ENCODE measurements at places on chromosomes 13 and 19.

DNA sequence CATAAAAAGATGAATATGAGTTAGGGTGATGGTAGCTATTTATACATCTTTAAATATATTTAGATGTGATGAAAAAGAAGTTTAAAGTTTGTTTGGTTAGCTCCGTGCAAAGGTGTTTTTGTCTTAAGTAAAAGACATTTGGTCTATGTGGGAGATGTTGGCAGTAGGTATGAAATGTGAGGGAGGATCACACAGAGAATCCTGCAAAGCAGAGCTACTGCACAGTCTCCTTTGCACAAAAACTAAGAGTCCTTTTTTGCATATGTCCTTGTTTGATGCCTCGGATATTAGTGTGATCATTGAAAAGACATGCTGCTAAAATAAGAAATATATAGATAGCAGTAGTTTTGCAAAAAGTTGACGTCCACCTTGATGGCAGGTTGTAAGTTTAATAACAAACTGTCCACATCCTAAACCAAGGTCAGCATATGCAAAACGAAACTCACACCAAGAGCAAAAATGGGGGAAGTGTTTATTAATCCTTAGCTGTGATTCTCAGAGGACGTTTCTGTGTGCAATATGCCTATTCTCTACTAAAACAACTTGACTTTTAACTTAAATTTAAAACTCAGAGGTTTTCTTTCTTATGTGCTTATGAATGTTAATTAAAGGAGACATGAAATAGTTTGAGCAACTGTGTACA lies 870.1 kb downstream of the PCDH9 start:
- DNase-seq = no peak

DNA sequence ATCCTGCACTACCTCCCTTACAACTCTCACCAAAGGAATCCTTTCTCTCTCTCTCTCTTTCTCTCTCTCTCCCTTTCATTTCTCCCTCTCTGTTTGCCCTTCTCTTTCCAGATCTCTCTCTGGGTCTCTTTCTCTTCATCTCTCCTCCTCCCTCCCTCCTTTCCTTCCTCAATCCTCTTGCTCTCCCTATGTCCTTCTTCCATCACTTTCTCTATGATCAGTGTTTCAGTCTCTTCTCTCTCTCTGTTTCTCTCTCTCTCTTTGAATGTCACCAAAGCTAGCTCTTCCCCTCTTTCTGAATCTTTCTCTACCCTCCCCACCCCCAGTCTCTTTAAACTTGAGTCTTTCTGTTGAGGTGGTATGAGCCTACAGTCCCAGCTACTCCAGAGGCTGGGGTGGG lies 19.8 kb upstream of the KLK4 start:
- no peak for DNase-seq

DNA sequence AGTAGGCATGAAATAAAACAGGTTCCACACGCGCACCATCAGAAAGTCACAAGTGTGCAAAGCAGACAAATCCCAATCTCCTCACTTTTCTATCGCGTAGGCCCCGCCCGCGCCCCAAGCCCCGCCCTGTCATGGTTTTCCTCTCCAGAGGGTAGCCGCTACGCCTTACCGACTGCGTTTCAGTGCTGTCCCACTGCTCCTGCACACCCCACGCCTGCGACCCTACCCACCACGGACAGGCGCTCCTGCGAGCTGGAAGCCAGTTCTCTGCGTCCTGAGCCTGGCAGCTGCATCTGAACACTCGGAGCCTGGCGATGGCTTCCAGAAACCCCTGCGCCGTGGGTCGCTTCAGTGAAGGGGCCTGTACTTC lies 379 bp upstream of the ZNF470 start:
- no peak for DNase-seq

DNA sequence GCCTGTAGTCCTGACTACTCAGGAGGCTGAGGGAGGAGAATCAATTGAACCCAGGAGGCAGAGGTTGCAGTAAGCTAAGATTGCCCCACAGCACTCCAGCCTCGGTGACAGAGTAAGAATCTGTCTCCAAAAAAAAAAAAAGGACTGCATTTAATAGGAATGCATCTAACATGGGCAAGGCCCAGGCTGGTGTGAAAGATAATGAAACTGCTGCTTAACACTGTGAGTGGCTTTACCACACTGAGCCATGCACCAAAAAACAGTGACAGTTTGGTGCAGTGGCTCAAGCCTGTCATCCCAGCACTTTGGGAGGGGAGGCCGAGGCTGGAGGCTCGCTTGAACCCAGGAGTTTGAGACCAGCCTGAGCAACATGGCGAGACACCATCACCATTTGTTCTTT lies 8.6 kb downstream of the GTF2F1 start:
- DNase-seq = no peak

- DNase-seq = no peak
Observed at GRCh38 chr13:33006638-33007037, 9.6 kb upstream of the KL start.

GRCh38 chr19:35449359-35450043 lies 1.4 kb downstream of the FFAR2 start:
- no peak for DNase-seq

DNA sequence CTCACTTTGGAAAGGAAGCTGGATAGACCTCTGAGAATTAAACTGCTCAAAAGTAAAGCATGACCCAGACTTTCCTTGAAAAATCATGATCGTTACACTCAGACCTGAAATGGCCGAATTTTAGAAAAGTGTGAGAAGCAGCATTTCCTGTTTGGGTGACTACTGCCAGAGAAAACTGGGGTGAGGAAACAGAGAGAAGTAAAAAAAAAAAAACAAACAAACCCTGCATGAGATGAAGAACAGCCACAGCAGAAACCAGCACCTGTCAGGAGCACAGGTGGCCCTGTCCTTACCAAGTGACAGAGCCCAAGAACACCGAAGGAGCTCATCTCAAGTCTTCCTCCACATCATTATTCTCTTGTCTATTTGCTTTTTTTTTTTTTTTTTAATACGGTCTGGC lies 12.0 kb upstream of the ADPRHL1 start:
- no peak for DNase-seq

- DNase-seq = no peak
Observed at GRCh38 chr19:9151367-9151766, 11.2 kb downstream of the ZNF317 start.

DNA sequence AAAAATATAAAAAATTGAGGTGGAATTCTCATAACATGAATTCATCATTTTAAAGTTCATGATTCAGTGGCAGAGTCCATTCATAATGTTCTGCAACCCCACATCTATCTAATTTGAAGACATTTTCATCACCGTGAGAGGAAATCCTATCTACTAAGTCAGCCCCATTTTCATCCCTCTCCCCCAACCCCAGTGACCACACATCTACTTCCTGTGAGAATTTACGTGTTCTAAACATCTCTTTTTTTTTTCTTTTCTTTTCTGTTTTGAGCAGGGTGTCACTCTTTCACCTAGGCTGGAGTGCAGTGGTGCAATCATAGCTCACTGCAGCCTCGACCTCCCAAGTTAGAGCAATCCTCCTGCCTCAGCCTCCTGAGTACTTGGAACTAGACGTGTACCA lies 17.5 kb downstream of the ATCAY start:
- no peak for DNase-seq

GRCh38 chr19:48600679-48601417 lies 5.7 kb upstream of the SPACA4 start:
- DNase-seq = no peak

DNA sequence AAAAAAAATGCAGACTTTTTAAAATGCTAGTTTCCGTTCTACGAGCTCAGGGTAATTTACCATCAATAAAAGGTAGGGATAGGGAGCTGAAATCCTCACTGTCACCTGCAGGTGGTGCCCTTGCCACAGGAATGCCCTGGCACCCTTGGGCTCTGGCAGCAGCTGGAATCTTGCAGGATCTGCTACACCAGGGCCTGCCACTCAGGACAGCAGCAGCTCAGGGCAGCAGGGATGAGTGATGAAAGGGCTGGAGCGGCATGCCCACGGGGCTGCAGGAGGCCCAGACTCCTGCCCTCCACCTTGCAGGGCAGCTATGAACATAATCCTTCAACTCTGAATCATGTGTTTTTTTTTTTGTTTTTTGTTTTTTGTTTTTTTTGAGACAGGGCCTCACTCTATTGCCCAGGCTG lies 54.0 kb downstream of the GNG7 start:
- DNase-seq = peak; percentile 46

- no peak for DNase-seq
Observed at GRCh38 chr13:107251341-107251740, 683.4 kb upstream of the ARGLU1 start.

DNA sequence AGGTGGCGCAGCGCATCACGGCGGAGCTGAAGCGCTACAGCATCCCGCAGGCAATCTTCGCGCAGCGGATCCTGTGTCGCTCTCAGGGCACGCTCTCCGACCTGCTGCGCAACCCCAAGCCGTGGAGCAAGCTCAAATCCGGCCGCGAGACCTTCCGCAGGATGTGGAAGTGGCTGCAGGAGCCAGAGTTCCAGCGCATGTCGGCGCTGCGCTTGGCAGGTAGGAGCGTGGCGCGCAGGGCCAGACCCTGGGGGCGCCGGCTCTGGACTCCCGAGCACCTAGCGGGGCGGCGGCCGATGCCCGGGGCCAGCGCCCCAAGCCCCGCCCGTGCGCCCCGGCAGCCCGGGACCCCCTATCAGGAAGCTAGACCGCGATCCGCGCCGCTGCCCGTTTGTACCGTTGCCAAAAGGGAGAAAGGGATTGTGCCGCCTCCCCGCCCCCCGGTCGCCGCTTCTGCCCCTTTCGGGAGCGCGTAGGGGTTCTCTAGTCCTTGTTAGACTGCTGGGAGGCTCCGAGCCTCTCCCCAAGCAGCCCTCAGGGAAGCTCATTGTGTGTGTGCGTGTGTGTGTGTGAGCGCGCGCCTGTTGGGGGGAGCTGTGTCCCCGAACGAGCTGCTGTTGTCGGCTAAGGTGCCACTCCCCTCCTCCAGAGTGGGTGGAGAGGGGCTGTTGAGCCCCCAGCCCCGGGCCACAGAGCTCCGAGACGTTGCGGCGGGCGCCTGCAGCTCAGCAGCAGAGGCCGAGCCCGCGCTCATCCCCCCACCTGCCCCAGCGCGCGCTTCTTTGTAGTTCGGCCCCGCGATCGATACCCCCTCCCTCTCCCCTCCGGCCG lies 1.5 kb downstream of the ONECUT3 start:
- DNase-seq = no peak

GRCh38 chr13:90798381-90798780 lies 549.1 kb upstream of the MIR17HG start:
- DNase-seq = no peak

DNA sequence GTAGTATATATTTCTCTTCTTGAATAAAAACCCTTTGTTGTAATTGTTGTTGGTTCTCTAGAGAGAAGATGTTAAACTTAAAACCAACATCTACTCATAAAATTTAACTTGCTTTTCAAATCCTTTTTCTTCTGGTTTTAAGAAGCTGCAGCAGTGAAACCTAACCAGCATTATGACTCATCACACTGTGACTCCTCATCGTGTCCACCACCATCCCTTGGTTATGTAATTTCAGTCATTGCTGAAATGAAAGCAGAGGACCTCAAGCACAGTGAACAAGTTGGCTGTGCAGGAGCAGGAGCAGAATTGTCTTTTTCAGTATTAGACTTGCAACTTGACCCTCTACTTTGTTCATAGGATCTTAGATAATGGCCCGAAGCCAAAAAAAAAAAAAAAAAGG lies 64.9 kb upstream of the HTR2A start:
- no peak for DNase-seq

DNA sequence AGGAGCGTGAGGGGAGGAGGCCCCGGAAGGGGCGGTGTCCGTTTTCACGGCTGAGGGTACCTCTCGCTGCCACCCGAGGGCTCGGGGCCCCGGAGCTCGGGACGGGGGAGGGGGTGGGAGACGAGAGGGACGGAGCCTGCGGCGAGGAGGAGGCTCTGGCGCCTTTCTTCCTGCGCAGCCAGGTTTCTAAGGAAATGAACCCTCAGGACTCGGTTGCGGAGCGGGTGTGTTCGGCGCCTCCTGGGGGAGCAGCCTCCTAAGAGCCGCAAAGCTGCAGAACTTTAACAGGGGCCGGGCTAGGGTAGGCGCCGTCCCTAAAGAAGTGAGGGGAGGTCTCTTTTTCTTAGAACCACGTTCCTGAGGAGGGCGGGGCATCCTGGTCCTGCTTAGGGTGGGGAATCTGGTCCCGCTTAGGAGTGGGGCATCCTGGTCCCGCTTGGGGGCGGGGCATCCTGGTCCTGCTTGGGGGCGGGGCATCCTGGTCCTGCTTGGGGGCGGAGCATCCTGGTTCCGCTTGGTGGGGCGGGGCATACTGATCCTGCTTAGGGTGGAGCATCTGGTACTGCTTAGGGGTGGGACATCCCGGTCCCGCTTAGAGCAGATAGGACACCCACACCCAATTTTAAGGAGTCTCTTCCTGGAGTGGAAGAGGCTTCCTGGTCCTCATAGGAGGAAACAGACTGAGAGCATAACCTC lies 6.2 kb downstream of the SYT5 start:
- DNase-seq = no peak

- DNase-seq = no peak
Observed at GRCh38 chr19:48925240-48925843, 8.2 kb upstream of the DHDH start.

DNA sequence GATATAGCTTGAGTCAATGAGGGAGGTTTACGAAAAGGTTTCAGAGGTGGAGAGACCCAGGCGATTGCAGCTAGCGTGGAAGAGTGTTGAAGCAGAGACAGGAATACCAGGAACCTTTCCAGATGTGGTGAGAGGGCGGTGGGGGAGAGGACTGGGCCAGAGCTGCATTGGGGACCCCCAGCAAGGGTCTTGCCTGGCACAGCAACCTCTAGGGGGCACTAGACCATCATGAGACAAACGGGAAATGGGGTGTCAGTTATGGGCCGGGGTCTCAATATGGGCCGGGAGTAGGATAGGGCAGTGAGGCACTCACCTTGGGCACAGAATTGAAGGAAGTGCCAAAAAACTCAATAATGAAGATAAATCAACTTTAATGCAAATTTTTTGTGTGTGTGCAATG lies 2.1 kb upstream of the LRP3 start:
- no peak for DNase-seq

- no peak for DNase-seq
Observed at GRCh38 chr13:108528303-108528702, 101.1 kb upstream of the MYO16 start.

DNA sequence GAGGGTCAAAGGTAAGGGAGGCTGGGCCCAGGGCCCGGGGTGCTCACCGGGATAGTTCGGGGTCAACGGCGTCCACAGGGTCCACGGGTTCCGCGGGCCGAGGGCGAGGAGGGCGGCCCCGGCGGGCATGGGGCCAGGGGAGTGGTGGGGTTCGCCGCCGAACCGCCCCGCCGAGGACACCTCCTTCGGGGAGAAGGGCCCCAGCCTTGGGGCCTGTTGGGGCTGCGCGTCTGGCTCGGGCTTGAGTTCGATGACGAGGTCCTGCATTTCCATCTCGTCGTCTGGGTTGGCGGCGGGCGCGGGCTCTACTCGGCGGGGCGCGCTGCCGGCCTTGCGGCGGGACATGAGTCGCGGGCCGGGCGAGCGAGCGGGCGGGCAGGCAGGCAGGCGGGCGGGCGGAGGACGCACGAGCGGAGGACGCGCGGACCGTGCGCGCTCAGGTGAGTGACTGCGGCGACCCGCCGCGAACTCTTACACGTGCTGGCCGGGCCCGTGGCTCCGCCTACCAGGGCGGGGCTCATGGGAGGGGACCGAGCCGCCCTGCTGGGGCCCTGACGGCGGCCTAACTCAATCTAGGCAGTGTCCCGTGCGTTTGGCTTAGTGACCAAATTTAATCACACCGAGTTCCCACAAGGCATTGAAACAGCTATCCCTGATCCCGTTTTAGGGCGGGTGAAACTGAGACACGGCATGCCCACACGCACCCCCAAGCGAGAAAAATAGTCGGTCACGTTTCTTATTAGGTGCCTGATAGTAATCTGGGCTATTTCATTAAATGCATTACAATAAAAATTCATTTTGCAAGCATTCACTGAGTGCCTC lies at the start of gene ZNF296:
Gene ZNF296 (minus strand): TSS at position 450 of the 822 bp plus-strand sequence. CDS start 105 bp downstream, at position 345.
- peak; percentile 65 for DNase-seq

- DNase-seq = no peak
Observed at GRCh38 chr19:19214892-19215291, 3.1 kb downstream of the NCAN start.

GRCh38 chr13:28584873-28585381 lies 74.0 kb upstream of the POMP start:
- no peak for DNase-seq
